ENCODE measurements at places on chromosomes 11 and 22. TPM values are rescaled to one million over a fixed set of nuclear protein-coding genes. Genes with fewer than 3 reads are reported as not detected.

DNA sequence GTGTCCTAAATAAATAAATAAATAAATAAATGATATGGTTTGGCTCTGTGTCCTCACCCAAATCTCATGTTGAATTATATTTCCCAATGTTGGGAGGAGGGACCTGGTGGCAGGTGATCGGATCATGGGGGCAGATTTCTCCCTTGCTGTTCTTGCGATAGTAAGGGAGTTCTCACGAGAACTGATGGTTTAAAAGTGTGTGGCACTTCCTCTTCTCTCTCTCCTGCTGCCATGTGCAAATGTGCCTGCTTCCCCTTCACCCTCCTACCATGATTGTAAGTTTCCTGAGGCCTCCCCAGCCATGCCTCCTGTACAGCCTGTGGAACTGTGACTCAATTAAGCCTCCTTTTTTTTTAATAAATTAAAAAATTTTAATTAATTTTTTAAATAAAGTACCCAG is 138.2 kb downstream of the FBXO7 start:
- no peak for DNase-seq

- no peak for DNase-seq
Measured at GRCh38 chr11:72716290-72716689, 35.9 kb downstream of the ARAP1 start.

DNA sequence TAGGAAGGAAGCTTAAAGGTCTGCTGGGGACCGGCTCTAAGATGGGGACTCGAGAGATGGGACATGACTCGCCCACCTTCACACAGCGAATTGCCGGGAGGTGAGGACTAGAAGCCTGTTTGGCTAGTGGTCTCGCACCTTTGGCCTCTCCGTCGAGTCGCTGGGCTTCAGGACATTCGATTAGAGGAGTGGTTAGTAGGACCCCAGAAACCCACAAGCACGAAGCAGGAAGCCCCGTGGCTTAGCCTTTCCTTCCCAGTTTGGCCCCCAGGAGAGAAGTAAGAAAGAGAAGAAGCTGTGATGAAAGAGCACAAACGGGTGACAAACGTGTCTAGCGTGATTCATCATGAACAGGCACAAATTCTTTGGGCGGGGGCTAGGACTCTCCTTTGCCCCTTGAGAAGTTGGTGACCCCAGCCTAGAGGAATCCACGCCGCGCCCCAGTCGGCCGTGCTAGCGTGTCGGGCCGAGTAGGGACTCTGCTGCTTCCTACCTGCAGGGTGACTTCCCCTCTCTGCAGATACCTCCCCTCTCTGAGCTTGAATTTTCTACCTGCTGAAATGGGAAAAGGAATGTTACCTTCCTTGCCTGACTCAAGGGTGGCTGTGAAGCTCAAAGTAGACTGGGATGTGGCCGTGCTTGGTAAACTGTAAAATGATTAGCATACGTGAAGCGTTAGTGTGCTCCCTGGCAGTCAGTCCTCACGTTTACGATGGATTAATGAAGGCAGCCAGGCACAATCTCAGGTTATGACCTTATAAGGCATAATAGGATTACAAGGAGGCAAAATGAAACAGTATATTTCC is 1.1 kb upstream of the ADM start:
- DNase-seq, result peak; percentile 86

DNA sequence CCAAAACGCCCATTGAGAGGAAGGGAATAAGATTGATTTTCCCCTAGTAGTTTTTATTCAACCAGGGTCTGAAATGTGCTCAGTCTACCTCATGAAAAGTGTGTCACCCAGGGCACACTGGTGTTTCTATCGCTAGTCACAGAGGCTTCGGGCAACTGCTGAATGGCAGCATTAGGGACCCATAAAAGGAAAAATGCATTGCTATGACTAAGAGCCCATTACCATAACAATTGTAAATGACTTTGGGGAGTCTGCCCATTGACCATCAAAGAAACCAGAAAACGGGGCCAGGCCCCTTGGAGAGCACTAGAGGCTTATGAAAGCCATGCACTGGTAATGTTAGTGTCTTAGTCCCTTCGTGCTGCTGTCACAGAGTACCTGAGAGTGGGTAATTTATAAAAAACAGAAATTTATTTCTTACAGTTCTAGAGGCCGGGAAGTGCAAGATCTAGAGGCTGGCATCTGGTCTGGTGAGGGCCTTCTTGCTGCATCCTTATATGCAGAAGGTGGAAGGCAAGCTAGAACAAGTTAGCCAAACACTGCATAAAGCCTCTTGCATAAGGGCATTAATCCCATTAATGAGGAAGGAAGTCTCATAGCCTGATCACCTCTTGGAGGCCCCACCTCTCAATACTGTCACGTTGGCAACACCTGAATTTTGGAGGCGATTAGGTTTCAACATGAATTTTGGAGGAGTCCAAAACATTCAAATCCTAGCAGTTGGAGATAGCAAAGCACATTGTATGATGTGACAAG is 306.7 kb downstream of the ST3GAL4 start:
- DNase-seq, result peak; percentile 5

- DNase-seq, result no peak
Measured at GRCh38 chr22:37564111-37564711, 3.9 kb downstream of the CDC42EP1 start.

GRCh38 chr11:16779436-16779835 is 41.0 kb downstream of the C11orf58 start:
- DNase-seq, result no peak

DNA sequence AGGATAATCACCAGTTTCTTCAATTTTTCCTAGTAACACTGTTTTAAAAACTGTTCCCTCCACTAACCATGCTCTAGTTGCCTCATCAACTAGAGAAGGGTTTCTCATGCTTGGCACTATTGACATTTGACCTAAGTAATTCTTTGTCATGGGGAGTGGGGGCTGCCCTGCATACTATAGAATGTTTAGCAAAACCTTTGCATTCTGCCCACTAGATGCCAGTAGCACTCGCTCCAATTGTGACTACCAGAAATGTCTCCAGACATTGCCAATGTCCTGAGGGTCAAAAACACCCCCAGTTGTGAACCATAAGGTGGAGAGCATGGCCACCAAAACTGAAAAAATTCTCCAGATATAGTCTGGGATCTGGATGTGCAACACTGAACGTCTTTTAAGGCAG is 27.6 kb upstream of the BMAL1 start:
- DNase-seq, result peak; percentile 48

The MS4A4A gene
- not detected for total RNA-seq

The ZNF74 gene
- 7.8 TPM for total RNA-seq

The AGBL2 gene
- 0.38 TPM for total RNA-seq

The B3GAT3 gene
- total RNA-seq, result 24.2 TPM
